ENCODE measurements at places on chromosomes 2 and 18.
A peak's percentile ranks its signal among the peaks of the same experiment; 100 is the strongest.

GRCh38 chr2:44928483-44929158, 12.9 kb upstream of the SIX3 start:
- DNase-seq, result no peak

DNA sequence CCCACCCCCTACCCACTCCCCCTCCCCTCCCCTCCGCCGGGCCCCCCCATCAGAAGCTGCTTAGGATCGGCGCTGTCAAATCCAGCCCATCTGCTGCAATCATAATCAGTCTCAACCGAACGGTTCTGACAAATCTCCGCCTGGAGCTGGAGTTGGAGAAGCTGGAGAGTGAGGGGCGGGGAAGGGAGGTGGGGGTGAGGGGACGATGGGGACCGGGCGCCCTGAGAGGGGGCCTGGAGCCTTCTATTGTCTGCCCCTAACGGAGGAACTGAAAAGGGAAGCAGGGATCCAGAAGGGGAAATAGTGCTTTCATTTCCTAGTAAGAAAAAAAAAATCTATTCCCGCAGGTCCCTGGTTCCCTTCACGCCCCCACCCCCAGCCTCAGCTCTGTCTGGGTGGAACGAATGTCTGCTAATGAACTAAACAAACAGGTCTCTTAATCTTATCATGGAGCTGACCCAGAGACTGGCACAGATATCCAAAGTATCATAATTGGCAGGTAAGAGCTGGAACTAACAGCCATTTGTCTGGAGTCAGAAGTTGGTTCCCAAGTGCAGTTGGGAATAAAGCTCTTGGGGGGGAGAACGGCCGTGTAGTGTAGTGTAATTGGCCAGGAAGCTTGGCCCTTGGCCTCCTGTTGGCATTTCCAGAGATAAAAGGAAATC, 301.2 kb downstream of the NCKAP5 start:
- DNase-seq, result no peak

GRCh38 chr2:149767516-149767974, 180.0 kb upstream of the MMADHC start:
- no peak for DNase-seq

DNA sequence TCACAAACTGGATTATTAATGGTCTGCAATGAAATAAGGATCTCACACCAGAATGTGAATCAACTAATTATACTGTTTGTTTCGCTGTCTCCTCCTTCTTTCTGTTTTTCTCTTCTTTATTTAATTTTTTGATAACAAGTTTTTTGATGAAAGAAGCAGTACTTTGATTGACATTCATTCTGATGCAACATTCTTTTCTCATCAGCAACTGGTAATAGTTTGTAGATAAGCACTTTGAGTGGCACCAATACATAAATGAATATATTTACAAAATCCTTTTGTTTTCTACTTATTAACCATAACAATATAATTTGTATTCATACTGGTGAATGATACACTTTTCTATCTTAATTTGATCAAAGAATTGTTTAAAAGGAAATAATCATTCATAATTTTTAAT, 115.3 kb upstream of the FAM117B start:
- DNase-seq, result no peak

DNA sequence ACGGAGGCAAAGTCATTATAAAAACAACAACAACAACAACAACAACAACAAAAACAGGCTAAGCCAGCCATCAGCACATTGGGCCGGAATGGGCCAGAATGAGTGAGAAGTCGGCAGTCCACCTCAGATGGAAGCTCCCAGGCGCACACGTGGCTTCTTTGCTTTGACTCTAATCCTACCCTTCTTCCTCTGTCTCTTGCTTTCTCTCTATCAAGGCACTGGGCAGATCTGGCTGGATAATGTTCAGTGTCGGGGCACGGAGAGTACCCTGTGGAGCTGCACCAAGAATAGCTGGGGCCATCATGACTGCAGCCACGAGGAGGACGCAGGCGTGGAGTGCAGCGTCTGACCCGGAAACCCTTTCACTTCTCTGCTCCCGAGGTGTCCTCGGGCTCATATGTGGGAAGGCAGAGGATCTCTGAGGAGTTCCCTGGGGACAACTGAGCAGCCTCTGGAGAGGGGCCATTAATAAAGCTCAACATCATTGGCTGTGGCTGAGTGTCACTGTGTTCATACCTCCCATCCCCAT, 52.2 kb downstream of the MARCO start:
- no peak for DNase-seq

GRCh38 chr18:64409511-64409910, 260.6 kb upstream of the LINC00305 start:
- DNase-seq, result no peak

DNA sequence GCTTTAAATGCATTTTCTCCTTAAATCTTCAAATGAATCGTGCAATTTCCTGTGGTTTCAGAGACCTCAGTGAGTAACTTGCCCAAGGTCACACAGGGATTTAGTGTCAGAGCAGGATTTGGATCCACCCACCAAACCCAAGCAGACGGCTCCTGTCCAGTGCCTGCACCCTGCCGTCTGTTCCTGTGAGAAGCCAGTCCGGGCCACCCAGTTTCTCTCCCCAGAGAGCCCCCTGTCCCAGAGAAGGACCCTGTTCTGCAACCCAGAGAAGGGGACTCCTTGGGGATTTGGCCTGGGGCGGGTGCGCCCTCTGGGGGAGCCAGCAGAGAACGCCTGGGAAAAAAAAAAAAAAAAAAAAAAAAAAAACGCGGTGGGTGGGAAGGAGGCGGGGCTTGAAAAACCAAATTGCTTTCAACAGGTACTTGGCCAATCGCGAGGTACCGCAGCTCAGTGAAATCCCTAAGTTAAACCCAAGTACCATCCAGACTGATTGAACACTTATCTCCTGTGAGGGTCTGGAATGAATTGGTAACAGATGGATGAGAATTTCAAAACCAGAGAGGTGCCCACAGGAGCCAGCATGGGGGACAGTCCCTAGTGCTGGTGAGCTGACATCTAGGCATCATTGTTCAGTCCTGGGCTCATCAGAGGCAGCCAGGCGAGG, 30.9 kb upstream of the REEP1 start:
- peak; percentile 65 for DNase-seq

DNA sequence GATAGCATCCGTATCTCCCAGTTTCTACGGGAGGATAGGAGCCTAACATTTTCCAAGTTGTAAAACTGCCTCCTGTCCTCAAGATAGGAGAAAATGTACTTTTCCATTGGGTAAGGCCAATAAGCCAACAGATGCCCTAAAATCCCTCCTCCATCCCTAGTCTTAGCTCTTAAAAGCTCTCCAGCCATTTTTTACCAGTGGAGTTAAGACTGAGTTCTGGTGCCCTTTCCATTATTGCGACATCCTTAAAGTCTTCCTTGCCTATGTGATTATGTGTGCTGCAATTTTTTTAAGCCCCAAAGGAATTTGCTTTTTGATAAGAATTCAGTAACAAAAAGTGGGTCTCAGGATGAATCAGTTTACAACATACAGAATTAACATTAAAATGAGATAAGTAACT, 33.0 kb downstream of the LINC00305 start:
- no peak for DNase-seq

GRCh38 chr2:152924722-152925121, 206.3 kb downstream of the ARL6IP6 start:
- DNase-seq, result no peak

DNA sequence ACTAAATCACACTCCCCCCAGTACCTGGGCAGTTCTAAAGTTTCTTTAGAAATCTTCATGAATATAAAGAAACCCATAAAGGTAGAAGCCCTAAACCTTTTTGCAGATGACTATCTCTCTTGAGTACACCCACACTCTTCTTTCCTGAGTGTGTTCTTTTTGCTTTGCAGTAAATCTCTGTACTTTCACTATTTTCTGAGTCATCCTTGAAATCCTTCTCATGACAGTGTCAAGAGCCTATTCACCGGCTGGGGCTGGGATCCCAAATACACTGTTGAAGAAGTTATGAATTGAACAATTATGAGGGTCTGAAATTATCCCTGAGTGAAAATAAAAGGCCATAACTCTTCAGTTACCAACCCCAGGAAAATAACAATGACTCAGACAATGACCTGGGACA, 133.9 kb upstream of the CCDC195 start:
- peak; percentile 32 for DNase-seq

- no peak for DNase-seq
These were observed 52.6 kb downstream of the TRIP12 start for GRCh38 chr2:229869226-229869625.

DNA sequence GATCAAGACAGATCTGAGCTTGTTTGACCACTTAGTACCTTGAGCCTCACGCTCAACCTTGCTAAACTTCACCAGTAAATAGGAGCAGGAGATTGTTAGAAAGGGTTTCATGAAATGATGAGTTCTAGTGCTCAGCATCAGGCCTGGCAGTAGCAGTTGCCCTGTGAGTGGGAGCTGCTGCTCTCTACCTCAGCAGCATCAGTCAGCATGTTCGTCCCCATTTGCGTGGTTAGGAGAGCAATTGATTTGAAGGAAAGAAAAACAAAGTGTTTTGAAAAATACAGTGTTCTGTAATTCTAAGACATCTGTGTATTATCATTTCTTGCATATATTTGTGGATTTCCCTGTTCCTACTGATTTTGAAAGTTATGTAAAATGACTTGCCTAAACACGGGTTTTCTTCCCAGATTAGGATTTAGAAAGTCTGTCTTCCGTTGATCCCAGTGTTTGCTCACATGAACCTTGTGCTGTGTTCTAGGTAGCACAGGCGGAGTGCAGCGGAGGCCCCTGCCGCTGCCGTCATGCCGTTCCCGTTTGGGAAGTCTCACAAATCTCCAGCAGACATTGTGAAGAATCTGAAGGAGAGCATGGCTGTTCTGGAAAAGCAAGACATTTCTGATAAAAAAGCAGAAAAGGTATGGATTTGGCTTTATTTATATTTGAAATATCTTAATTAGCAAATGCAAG, 47.0 kb downstream of the CAB39 start:
- DNase-seq, result peak; percentile 20

GRCh38 chr18:2303517-2304238, 267.6 kb downstream of the METTL4 start:
- DNase-seq, result no peak

- no peak for DNase-seq
These were observed 118.3 kb upstream of the ALKAL2 start for GRCh38 chr2:406231-406630.

All from activated CD4-positive, alpha-beta T cell treated with anti-CD3 and anti-CD28 coated beads for 36 hours (primary cell).